HS-27A (cell line): ENCODE measurements at places on chromosomes 6 and 20.

- DNase-seq: no peak
Measured at GRCh38 chr6:13004601-13005000, 288.0 kb downstream of the PHACTR1 start.

- no peak for DNase-seq
Measured at GRCh38 chr6:161411265-161411944, 137.5 kb upstream of the AGPAT4 start.

GRCh38 chr6:156782691-156783320 lies 5.6 kb downstream of the ARID1B start:
- DNase-seq: no peak

DNA sequence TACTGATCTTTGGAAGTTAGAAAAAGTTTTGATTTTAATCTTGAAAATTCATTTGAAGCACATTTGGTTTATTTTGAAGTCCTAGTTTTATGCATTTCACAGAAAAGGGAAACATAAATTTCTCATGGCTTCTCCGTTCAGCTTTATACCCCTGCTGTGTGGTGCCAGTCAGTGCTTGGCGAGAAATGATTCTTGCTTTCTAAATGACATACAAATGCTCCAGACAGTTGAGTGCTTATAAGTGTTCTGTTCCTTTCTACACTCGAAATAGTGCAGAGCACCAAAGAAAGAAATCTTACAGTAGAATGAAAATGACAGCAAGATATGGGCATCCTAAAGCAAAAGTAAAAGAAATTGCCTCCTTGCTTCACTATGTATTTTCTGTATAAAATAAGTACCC lies 9.0 kb upstream of the ZNF292 start:
- DNase-seq: no peak

DNA sequence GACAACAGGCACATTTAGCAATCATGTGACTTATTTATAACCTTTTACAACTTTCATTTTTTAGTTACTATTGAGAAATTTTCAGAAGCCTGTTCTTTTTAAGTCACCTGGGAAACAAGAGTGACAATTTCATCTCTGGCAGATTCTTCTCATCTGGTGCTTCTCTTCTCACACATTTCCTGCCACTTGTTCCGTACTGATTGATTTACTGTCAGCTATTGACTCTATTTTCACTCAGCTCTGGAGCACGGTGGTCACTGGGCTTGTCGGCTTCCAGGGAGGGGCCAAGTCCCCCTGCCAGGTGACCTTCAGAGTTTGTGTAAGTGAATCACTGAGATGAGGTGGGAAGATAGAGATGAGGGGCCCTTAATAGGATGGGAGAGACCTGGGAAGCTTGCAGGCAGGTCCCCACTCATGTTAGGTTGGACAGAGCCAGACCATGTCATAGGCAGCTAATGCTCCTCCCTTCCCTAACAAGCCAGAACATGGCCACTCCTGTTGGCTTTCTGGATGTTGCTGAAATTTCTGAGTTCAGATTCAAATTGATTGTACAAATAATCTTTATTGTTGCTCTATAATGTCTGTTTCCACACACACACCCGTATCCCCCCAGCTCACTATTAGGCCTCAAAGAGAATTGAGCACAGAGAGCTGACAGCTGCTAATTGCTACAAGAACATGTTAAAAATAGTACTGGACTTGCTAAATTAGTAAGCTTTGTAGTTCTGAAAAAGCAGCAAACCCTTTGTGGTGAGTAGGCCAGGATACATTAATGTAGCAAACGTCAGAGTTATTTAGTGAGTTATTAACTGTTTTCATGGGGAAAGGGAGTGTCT lies 13.3 kb downstream of the DUSP22 start:
- DNase-seq: no peak

GRCh38 chr20:59770270-59770669 lies 163.2 kb downstream of the SYCP2 start:
- no peak for DNase-seq

GRCh38 chr20:62749851-62750445 lies 41.3 kb downstream of the NTSR1 start:
- no peak for DNase-seq

DNA sequence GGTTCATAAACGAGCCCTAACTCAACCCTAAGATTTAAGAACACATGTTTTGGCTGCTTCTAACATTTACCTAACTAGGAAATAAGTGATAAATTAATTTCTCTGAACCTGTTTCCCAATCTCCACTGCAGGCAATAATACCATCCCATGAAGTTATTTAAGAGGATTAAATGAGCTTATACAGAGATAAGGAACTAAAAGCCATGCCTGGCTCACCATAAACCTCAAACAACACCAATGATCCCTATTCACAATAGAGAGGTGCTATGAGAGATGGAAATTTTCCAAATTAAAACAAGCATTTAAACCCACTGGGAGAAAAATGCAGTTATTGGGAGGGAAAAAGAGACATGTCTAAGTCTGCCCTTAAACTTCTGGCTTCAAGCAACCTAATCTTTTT lies 33.9 kb upstream of the KLHL31 start:
- DNase-seq: no peak

DNA sequence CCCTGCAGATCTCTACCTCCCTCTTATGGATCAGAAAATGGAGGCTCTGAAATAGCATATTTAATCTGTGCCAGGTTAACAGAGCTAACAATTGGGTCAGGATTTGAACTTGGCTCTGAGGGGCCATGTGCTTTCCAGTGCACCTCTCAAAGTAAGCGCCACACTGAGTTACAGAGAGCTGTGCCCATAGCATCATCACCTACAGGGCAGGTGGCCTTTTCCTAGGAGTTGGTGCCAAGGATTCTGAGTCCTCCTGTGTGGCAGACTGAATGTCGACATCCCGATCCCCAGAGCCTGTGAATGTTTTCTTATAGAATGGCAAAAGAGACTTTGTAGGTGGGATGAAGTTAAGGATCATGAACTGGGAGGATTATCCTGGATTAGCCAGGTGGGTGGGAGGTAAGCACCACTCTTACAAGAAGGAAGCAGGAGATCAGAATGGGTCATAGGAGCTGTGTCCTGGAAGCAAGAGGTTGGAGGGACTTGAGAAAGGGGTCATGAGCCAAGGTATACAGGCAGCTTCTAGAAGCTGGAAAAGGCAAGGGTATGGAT lies 68.0 kb upstream of the TBC1D7 start:
- no peak for DNase-seq

- no peak for DNase-seq
Measured at GRCh38 chr6:87540539-87540938, 49.2 kb downstream of the RARS2 start.

DNA sequence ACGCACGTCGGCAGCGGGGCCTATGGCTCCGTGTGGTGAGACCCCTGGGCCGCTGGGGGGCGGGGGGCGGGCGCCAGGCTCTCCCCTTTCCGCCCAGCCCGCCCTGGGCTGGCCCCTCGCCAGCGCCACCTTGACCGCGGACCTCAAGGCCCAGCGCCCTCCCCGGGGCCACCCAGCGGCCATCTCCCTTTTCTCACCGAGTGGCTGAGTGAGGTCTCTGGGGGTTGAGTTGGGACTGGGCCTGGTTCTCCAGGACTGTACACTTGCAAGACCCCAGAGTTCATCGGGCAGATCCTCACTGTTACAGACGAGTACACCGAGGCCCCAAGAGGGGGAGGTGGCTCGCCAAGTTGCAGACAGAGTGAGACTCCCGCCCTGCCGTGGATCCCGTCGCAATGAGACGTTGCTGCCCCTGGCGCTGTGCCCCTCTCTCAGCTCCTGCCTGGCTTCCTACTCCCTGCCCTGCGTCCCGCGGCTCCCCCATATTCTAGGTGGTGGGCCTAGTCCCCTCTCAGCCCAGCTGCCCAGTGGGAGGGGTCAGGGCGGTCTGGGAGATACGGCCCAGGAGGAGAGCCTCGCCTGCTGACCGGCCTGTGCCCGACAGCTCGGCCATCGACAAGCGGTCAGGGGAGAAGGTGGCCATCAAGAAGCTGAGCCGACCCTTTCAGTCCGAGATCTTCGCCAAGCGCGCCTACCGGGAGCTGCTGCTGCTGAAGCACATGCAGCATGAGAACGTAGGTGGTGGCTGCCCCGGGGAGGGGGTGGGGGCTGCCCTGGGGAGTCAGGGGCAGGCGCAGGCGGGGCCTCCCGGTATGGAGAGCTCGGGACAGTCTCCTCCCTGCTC lies 576 bp downstream of the MAPK13 start:
- DNase-seq: no peak

- no peak for DNase-seq
Measured at GRCh38 chr6:155120034-155120433, 124.9 kb downstream of the TIAM2 start.

DNA sequence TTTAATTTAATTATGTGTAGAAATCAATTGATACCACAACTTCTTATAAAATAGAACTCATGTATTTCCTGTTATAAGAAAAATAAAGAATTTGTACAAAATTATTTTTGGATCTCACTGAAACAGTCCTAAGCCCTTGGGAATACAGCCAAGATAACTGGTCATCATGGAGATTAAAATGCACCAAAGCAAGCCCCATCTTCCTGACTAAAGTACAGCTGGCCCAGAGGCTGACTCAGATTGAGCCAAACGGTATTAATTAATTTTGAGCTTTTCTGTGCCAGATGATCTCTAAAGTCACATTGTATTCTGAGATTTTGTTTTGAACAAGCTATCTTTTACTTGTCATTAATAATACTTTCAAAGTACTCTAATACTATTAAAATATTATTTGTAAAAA lies 978.5 kb downstream of the TBC1D32 start:
- no peak for DNase-seq

GRCh38 chr6:76264468-76264867 lies 192.0 kb upstream of the IMPG1 start:
- DNase-seq: no peak

DNA sequence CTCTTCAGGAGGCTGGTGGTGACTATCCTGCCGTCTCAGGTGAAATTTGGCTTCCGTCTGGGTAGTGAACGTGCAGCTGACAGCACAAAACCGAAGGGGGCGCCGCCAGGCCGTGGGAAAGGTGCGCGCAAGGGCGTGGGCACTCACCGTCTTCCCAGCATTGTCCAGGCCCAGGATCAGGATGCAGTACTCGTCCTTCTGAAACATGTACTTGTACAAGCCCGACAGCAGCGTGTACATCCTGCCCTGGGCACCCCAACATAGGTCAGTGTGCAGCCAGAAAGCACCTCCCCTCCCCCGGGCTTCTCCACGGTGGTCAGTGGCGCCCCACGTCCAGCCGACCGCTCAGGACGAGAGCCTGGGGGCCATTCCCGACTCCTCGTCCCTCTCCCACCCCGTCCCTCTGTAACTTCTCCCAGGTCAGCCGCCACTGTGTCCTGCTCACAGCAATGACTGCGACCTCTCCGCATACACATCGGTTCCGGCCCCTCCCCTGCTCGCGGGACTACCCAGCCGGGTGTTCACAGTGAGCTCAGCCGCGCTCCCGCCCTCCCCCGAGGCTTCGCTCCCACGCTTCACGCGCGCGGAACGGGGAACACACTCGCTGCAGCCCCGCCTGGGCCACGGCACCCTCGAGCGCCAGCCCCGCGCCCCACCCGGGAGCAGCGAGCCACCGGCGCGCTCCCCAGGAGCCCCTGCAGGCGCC lies 771 bp downstream of the ARFRP1 start:
- no peak for DNase-seq

DNA sequence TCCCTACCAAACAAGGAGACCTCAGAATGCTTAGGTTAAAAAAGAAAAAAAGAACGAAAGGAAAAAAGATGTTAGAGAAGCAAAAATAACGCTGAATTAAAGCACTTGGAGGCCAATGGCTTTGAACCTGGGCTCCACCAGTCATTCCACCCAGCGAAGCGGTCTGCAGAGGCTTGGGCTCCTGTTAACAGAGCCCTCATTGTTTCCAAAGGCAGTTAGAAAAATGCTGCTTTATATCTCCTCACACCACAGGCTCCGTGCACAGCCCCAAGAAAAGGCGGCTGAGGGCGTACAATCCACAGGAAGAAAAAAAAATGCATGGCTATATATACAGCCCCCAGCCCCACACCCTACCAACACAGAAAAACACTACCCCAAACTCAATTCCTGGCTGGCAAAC lies 255.9 kb downstream of the FOXC1 start:
- no peak for DNase-seq

- no peak for DNase-seq
Measured at GRCh38 chr20:46688151-46689081, 828 bp downstream of the TP53RK start.

GRCh38 chr20:23745247-23745646 lies 5.5 kb downstream of the CST1 start:
- DNase-seq: no peak

- no peak for DNase-seq
Measured at GRCh38 chr6:123965894-123966293, 162.2 kb downstream of the NKAIN2 start.

DNA sequence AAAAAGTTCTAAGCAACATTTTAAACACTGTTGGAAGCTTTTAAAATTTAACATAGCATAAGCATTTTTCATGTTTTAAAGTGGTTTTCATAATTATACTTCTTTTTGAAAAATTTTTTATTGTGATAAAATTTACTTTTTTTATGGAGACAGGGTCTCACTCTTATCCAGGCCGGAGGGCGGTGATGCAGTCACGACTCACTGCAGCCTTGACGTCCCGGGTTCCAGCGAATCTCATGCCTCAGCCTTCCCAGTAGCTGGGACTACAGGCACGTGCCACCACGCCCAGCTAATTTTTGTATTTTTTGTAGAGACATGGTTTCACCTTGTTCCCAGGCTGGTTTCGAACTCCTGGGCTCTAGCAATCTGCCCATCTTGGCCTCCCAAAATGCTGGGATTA lies 46.1 kb upstream of the TULP4 start:
- DNase-seq: no peak
